ENCODE measurements at places on chromosomes 7 and 10.

DNA sequence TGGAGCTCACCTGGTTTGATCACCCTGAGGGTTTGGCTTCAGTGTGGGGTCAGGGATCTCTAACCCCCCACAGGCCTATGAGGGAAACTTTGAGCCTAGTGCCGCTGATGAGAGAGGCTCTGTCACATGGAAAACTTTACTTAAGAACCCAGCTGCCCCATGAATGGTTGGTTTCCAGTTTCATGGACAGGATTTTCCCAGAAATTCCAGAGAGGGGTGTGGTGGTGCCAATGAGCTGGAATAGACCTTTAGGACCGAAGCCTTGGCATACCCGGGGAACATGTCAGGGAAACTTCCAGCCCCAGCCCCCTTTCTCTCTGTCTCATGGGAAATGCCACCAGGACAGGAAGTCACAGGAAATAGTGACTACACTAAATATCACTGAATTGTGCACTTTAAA lies 36.9 kb downstream of the AKR1B1 start:
- DNase-seq = no peak

GRCh38 chr7:39367943-39368342 lies 198.3 kb upstream of the YAE1 start:
- DNase-seq = no peak

DNA sequence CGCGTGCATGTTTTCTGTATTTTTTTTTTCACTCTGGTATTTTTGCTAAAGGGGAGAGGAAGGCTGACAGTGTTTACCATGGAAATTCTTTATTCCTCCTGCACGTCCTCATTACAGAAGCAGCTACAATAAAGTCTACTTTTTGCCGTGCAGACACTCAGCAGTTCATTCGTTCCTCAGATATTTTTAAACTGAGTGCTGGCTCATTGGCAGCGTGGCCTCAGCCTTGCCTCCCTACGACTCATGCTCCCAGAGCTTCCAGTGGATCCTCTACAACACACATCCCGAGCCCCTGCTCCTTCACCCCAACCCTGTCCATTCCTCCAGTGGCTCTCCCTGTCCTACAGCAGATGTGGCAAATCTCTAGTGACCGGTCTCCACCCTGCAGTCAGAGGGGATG lies 239.2 kb upstream of the ZMIZ1 start:
- DNase-seq = no peak

GRCh38 chr7:94087664-94088352 lies 83.7 kb upstream of the BET1 start:
- DNase-seq = no peak

GRCh38 chr7:69095649-69096048 lies 502.6 kb upstream of the AUTS2 start:
- no peak for DNase-seq

DNA sequence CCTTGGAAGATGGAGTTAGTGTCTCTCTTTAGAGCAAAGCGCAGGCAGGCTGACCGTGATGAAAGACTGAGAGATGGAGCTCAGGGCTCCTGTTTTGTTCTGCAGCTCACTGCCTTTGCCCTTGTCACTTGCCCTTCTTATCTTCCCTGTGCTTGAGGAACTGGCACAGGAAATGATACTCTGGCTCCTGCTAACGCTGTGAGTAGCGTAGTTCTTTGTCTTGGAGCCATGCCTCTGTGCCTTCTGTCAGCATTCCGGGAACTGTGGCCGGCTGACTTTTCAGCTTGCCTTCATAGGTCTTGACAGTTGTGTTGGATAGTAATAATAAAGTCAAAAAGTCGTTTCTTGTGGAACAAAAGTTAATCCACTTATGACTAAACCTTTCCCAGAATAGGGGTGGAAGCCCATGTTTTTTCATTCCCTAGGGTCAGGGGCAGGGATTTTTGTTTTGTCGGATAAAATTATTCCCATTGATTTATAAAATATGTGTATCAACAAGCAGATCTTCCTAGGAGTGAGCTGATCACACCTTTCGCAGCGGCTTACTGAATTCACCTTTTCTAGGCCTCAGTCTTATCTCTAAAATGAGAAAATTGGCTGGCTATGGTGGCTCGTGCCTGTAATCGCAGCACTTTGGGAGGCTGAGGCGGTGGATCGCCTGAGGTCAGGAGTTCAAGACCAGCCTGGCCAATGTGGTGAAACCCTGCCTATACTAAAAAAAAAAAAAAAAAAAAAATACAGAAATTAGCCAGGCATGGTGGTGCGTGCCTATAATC lies 16.6 kb upstream of the TMEM236 start:
- DNase-seq = no peak

GRCh38 chr7:2193575-2194305 lies 39.0 kb downstream of the MAD1L1 start:
- DNase-seq = no peak

DNA sequence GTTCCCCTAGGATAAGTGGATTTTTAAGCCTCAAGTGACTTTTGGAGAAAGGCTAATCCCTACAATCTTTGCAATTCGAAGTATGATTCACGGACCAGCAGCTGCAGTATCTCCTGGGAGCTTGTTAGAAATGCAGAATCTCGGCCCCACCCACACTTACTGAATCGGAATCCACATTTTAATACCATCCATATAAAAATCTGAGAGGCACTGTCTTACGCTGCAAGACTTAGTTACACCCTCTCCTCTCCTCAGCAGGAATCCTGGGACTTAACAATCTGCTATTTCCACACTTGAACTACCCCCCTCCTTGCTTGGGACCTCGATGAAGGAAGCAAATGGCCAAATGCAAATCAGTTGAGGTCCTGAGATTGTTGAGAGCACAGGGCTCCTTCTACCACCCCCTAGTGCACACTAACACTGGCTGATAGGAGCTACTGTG lies 21.0 kb downstream of the ITPRIP start:
- DNase-seq = no peak

DNA sequence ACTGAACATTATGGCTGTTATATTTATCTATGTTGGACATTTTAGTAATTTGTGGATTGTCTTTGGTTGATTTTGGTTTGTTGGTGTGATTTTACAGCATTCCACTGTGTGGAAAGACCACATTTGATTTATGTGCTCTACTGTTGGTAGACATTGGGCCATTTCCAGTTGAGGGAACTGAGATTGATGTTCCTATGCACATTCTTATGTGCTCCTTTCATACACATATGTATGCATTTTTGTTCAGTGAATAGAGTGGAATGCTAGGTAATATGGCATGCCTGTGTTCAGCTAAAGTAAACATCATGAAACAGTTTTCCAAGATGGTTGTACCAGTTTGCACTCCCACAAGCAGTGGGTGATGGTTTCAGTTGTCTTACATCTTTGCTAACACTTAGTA lies 15.1 kb downstream of the CACNB2 start:
- DNase-seq = no peak

DNA sequence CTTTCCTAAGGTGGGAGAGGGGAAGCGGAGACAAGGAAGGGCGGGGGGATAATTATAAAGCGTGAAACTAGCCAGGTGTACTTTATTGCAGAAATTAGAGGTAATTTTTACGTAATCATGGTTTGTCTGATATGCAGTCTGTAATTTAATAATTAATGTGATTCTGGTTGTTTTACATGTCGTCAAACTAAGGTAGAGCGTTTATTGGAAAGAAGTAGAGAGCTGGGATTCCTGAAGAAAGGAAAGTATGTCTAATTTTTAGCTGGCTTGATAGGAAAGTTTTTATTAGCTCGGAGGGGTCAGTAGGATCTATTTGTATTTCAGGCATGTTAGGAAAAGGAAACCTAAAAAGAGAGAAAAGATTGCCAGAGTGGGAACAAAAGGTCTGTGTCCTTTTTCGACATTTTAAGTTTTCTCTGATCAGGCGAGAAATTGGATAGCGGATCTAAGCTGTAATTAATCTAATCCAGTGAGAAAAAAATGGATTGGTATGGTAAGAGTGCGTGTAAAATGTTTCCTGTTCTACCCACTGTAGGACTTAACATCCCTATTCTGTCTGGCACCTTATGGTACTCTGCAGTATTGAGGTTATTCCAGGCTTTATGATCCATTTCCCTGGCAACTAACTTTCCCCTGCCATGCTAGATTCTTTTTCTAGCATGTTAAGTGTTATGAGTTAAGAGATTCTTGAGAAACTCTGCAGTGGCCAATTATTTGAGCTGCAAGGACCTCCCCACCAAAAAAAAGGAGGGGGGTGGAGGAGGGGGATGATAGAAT lies 1.4 kb downstream of the CELF2 start:
- peak; percentile 12 for DNase-seq

- DNase-seq = no peak
Observed at GRCh38 chr7:108813251-108814014, 243.8 kb downstream of the DNAJB9 start.

GRCh38 chr10:115939101-115939854 lies 333.7 kb downstream of the GFRA1 start:
- DNase-seq = no peak

- no peak for DNase-seq
Observed at GRCh38 chr10:106226142-106226541, 938.4 kb downstream of the SORCS1 start.

DNA sequence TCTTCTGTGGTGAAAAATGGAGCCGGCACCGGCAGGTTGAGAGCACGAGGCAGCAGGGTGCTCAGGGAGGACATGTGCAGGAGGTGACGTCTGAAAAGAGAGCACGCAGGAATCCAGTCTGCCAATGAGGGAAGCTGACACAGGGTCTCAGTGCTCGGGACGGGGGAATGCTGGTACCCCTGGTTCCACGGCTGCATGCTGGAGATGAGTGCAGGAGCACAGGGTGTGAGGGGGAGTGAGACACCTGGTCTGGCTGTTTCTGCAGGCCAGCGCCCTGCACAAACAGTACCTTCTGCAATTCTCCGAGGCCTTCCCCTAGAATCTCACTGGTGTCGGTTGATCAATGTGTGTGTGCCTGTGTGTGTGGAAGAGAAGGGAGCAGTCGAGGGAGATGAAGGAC lies 72.7 kb downstream of the VOPP1 start:
- DNase-seq = no peak

DNA sequence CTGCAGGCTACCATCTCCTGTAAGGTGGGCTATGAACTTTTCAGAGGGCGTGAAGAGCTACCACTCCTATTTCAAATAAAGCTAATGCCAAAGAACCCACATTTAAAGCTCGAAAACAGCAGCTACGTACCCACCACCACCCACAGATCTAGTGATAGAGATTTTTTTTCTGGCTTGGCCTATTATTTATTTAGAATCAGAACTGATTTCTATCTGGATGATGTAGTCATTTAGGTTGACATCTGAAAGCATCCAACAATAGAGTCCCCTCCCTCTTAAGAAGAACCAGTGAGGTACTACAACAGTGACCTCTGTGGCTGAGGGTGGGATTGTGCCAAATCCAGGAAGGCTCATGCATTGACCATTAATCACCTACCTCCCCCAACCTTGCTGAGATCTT lies 113.8 kb upstream of the ADO start:
- DNase-seq = no peak

- DNase-seq = peak; percentile 53
Observed at GRCh38 chr10:119655566-119656001, 4.4 kb downstream of the BAG3 start.

- no peak for DNase-seq
Observed at GRCh38 chr7:158849442-158849767, 7.0 kb upstream of the DYNC2I1 start.

DNA sequence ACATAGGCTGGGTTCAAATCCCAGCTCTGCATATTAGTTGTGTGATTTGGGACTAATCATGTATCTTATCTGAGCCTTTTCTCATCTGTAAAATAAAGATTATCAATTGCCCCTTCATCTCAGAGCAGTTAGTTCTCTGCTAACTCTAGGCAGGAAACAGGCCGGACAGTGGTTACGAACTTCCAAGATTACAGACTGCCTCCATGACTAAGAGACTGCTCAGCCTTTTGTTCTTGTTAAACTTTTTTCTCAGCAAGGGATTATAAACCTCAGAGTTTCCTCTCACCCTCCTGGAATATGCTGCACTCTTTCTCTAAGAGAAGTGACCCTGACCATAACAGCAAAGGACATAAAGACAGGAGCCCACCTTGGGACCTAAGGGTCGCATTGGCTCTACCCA lies 52.5 kb upstream of the NFKB2 start:
- no peak for DNase-seq

- no peak for DNase-seq
Observed at GRCh38 chr7:7701527-7701926, 16.9 kb downstream of the RPA3 start.

GRCh38 chr10:121266370-121266769 lies 331.9 kb downstream of the FGFR2 start:
- DNase-seq = no peak

GRCh38 chr7:47454069-47454973 lies 127.6 kb downstream of the TNS3 start:
- no peak for DNase-seq

DNA sequence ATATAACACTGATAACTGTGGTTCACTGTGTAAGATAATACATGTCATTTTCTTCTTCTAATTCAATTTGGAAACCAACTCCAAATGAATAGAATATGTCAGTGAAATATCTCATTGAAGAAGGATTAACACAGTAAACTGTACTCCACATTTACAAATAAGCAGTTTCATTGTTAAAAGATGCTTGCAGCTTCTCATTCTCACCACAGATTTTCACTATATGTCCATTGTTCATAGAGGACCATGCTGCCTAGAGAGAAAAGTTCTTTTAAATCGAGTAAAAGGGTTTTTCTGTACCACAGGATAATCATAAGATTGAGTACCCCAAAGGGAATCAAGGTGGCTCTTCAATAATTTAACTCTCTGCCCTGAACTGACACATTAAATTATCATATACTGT lies 165.5 kb downstream of the LRRN3 start:
- no peak for DNase-seq

- DNase-seq = no peak
Observed at GRCh38 chr7:32533276-32534029, 38.2 kb downstream of the AVL9 start.

- no peak for DNase-seq
Observed at GRCh38 chr10:69061305-69062161, 26.4 kb upstream of the SRGN start.
